ENCODE measurements at places on chromosomes 13 and 19.

GRCh38 chr19:35027851-35028599, 2.2 kb upstream of the SCN1B start:
- no peak for DNase-seq

DNA sequence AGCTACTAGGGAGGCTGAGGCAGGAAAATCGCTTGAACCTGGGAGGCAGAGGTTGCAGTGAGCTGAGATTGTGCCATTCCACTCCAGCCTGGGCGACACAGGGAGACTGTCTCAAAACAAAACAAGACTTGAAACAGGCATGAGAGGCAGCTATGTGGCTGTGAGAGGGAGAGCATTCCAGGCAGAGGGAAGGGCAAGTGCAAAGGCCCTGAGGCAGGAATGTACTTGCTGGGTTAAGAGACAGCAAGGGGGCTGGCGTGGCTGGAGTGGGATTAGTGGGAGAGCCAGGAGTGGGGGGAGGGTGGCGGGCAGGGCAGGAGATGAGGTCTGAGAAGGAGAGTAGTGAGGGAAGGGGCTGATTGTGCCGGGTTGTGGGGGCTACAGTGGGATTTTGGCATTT, 21.3 kb downstream of the EXOC3L2 start:
- no peak for DNase-seq

- DNase-seq: no peak
Measured at GRCh38 chr13:101434486-101434885, 18.0 kb upstream of the ITGBL1 start.

- DNase-seq: no peak
Measured at GRCh38 chr19:57620673-57621348, 6.8 kb downstream of the ZNF134 start.

- DNase-seq: no peak
Measured at GRCh38 chr13:109412283-109412901, 374.0 kb downstream of the IRS2 start.

- no peak for DNase-seq
Measured at GRCh38 chr13:26074706-26075105, 22.9 kb upstream of the SHISA2 start.

- no peak for DNase-seq
Measured at GRCh38 chr13:113121183-113121927, 1.2 kb upstream of the F10 start.

DNA sequence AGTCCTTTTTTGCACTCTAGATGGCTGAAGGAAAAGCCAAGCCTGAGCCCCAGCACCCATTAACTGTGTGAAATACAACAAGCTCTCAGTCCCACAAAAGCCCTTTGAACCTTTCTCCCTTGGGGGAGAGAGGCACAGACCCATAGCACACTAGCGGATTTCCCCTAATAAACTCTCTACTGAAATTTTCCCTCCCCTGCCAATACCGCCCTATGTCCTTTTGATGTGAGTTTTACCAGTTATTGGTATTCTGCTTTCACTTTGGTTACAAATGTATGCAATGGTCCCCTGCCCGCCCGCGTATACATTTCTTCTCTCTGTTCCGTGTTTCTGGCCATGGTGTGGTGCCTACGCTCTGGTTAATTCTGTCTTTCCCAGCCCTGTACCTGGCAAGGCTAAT, 54.0 kb upstream of the MYO16 start:
- DNase-seq: no peak

DNA sequence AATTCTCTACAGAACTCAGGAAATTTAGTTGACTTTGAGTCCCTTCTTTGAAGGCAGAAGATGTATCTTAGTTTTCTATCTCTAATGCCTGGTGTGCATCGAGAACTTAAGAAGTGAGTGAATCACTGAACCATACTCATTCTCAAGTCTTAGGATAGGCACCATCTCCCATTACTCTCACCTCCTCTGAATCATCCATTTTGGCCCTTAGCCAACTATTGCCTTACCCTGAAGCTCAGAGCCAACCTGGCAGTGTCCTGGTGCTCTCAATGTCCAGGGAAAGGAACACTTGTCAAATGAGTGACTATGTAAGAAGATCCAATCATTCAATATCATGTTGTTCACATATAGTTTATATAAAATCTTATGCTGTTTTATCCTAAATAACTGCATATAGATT, 146.6 kb downstream of the RGCC start:
- DNase-seq: no peak

- DNase-seq: no peak
Measured at GRCh38 chr19:48283908-48284307, 14.0 kb downstream of the ZNF114 start.

GRCh38 chr19:28691683-28692082, 521.3 kb downstream of the UQCRFS1 start:
- no peak for DNase-seq

DNA sequence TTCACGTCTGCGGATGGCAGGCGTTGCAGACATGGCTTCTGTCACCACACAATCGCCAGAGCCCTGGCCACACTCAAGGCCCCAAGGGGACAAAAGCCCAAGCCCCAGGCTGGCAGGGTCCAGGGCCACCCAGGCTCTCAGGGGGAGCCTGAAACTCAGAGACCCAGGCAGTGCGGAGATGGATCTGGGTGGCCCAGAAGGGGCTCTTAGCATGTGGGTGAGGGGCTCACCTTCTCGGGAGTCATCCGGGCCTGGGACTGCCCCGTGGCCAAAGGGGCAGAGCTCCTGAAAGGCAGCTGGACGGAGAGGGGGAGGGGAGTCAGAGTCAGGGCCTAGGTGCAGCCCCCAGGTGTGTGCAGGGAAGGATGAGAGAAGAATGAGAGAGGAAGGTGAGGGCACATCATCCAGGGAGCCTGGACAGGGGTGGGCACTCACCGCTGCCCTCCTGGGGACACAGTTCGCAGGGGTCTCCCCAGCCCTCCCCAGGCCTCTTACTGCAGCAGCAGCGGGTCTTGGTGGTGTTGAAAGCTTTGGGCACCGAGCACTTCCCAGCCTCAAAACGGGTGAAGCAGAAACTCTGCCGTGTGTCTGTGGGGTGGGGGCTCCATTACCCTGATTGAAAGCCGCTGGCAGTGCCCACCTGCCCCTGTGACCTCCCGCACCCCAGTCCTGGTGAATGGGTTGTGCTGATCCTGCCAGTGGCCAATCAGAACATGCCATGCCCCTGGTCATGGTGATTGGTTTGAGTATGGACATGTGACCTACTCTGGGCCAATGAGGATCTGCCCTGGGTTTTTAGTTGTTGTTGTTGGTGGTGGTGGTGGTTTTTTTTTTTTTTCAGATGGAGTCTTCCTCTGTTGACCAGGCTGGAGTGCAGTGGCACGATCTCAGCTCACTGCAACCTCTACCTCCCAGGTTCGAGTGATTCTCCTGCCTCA, 37.4 kb downstream of the CCL25 start:
- DNase-seq: no peak

DNA sequence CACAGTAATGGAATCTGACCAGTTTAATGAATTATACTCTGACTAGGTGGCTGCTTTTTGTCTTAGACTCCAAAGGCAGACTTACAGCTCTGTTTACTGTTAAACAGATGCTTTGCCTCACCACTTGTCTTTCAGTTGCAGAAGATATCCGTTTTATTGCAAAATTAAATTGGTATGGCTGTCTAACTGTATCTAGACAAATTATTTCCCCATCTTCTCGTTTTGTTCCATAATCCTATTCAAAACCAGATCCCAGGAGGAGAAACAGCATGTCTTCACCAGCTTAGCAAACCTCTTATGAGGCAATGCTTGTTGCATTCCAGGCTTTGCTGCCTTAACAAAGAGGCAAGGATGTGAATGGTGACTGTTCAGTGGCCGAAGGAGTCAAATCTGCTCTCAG, 215.6 kb downstream of the TDRD3 start:
- DNase-seq: no peak

- DNase-seq: no peak
Measured at GRCh38 chr13:61128850-61129645, 286.6 kb downstream of the PCDH20 start.

DNA sequence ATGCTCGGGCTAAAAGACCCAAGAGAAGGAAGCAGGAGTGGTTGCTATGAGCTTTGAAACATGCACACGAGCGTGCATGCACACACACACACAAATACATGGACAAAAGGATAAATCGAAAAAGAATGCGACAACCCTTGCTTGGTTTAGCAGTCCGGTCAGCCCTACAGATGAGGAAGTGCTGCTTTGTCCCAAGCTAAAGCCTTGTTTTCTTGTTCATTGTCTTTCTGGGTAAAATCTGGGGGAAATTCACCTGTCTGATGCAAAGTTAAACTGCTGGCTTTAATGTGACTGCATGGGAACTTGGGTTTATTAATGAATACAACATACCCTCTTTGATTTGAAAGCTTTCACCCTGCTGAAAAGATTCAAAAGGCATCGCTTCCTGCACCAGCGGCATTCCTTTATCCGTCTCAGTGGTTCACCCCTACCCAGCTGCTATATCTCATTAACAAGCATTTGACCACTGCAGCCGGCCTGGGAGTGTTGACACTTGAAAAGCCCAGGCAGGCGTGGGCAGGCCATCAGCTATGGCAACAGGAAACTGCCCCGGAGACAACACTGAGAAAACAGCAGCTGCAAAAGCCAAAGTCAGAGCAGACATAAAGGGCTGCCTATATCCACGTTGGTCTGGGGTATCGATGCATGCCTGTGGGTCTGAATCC, 301.7 kb downstream of the NDFIP2 start:
- DNase-seq: no peak

- no peak for DNase-seq
Measured at GRCh38 chr13:98743377-98743776, 9.1 kb downstream of the SLC15A1 start.

DNA sequence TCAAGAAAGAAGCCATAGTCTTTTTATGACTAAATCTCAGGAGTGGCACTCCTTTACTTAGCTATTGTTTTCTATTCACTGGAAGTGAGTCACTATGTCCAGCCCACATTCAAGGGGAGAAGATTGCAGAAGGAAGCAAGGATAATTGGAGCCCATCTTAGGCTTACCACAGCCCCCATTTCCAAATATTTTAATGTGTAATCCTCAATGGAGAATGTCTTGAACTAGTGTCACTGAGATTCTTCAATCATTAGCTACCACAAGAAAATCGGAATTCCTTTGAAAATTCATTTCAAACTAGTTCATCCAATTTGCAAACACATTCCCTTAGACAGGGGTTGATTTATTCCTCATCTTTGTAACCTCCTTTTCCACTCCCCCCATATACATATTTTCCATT, 84.7 kb downstream of the DLEU7 start:
- no peak for DNase-seq

- DNase-seq: no peak
Measured at GRCh38 chr19:32421589-32422361, 16.2 kb downstream of the DPY19L3 start.

DNA sequence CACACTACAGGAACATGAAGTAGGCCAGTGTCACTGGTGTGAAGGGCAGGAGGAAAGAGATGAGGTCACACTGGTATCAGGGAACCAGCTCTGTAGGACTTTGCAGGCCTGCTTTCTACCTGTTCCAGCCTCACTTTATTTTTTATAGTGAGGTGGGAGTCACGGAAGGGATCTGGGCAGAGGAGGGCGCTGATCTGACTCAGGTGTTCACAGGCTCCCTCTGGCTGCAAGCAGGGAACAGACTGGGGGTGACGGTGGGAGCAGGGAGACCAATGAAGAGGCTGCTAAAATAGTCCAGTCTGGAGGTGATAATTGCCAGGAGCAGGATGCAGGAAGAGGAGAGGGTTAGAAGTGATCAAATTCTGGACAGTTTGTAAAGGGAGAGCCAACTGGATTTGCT, 2.8 kb downstream of the THAP8 start:
- DNase-seq: no peak

DNA sequence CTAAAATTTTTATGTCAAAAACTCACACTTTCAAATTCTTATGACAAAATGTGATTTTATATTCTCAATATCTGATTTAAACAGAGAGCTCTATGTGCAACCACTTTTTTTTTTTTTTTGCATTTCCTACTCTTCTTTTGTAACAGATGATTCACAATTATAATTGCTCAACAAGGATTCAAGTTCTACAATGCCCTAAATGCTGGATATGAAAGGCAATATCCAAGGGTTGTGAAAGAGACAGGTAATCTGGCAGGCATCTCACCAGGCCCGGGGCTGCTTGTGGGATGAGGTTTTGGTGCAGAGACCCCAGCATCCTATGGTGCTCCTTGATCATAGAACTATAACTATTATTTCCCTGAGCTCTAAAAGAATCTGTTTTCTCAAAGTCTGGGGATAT, 363.6 kb upstream of the NBEA start:
- DNase-seq: no peak

DNA sequence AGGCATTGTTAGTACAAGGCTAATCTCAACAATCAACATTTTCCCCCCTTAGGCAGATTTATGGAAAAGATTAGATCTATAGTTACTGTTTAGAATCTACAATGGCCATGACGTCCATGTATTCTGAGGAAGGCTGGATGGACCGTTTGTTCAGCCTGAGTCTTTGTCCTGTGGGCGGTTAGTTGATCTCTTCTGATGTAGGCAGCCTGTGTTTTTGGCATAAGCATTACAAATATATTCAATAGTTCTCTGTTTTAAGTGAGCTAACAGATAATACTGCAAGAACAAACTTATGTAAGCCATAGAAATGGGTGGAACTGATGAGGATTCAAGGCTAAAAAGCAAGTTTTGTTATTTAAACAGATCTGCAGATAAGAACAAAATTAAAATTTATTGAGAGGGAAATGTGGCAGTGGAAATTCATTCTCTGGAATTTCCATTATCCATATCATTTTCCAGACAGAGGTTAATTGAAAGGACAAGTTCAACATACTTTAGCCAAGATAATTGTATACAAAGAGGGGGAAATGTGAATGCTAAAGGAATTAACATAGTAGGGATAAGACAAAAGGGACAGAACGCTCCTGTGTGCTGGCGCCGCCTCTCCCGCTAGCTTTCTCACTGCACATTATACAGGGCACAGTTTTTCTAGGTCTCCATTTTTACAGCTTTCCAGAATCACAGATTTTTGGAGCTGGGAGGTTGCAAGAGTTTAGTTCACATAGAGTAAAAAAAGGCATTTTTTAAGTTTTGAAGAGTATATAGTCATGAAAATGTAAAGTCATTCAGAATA, 48.6 kb downstream of the FAM124A start:
- no peak for DNase-seq

- no peak for DNase-seq
Measured at GRCh38 chr19:58154287-58154678, 3.7 kb upstream of the ZNF329 start.

- no peak for DNase-seq
Measured at GRCh38 chr13:102261316-102261715, 140.5 kb downstream of the FGF14 start.

- DNase-seq: no peak
Measured at GRCh38 chr13:26663791-26664190, 96.8 kb downstream of the GPR12 start.

- DNase-seq: no peak
Measured at GRCh38 chr13:102845289-102845629, 573 bp upstream of the ERCC5 start.

DNA sequence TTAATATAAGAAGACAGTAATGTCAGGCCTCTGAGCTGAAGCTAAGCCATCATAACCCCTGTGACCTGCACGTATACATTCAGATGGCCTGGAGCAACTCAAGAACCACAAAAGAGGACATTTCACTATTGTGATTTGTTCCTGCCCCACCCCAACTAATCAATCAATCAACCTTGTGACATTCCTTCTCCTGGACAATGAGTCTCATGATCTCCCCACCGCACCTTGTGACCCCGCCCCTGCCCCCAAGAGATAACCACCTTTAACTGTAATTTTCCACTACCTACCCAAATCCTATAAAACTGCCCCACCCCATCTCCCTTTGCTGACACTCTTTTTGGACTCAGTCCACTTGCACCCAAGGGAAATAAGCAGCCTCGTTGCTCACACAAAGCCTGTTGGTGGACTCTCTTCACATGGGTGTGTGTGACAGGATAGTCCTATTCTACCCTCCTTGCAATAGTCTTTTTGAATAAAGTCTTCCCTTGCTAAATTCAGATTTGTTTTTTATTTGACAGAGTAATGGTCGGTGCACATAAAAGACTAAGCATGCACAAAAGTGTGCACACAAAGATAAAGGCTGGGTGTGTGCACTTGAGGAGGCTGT, 14.0 kb downstream of the CD70 start:
- no peak for DNase-seq
